Esophagus (tissue), 2 donors: ENCODE measurements at places on chromosomes 11 and 22. TPM values are rescaled to one million over a fixed set of nuclear protein-coding genes. Genes with fewer than 3 reads are reported as not detected.

The BACE1 gene
- 4.9 TPM for polyA plus RNA-seq

The CALCA gene
- not detected for polyA plus RNA-seq

The HOATZ gene
- not detected for polyA plus RNA-seq

The SCUBE2 gene
- 4.6 TPM for polyA plus RNA-seq

The SRSF8 gene
- polyA plus RNA-seq = 35.3 TPM

The PLAAT4 gene
- 12.0 TPM for polyA plus RNA-seq

The SNX32 gene
- 0.47 TPM for polyA plus RNA-seq

The SMARCB1 gene
- polyA plus RNA-seq = 51.6 TPM

The KDELR3 gene
- polyA plus RNA-seq = 1.0 TPM

The TMEM223 gene
- 13.8 TPM for polyA plus RNA-seq

The RNF214 gene
- 5.9 TPM for polyA plus RNA-seq

The SLC29A2 gene
- 7.8 TPM for polyA plus RNA-seq

The FAM227A gene
- 0.86 TPM for polyA plus RNA-seq

The IRF7 gene
- 30.1 TPM for polyA plus RNA-seq

The ACTN3 gene
- polyA plus RNA-seq = 0.02 TPM

The METTL15 gene
- 2.7 TPM for polyA plus RNA-seq

The LMO2 gene
- 12.3 TPM for polyA plus RNA-seq

The GP1BB gene
- 9.0 TPM for polyA plus RNA-seq

The CCDC86 gene
- 9.3 TPM for polyA plus RNA-seq

The AQP11 gene
- polyA plus RNA-seq = not detected

The ABTB2 gene
- 4.3 TPM for polyA plus RNA-seq

The OR52N2 gene
- polyA plus RNA-seq = not detected

The C11orf16 gene
- not detected for polyA plus RNA-seq

The DRD4 gene
- 0.39 TPM for polyA plus RNA-seq

The THY1 gene
- polyA plus RNA-seq = 0.92 TPM

The DKK3 gene
- 9.7 TPM for polyA plus RNA-seq

The LRP4 gene
- polyA plus RNA-seq = 2.6 TPM

The TMEM258 gene
- polyA plus RNA-seq = 142 TPM

The MMP12 gene
- 0.62 TPM for polyA plus RNA-seq
